ENCODE measurements at places on chromosomes 2 and 18.
A peak's percentile ranks its signal among the peaks of the same experiment; 100 is the strongest.

GRCh38 chr2:96369186-96369585 lies 33.6 kb downstream of the NCAPH start:
- DNase-seq, result no peak

DNA sequence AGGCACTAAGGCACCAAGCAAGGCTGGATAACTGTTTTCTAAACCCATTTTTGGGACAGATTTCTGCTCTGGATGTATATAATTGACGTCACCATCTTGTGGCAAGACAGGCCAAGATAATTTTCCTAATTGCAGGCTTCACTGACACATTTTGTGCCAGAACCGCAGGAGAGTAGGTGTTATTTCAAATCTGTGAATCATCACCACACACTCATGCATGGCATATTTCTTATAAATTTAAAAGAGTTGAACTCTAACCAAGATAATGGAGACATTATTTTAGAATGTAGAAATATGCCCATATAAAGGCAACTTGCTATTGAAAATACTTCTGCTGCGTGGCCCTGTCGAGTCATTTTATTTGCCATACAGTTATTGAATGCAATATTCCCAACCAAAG lies 68.3 kb upstream of the ACYP2 start:
- DNase-seq, result no peak

DNA sequence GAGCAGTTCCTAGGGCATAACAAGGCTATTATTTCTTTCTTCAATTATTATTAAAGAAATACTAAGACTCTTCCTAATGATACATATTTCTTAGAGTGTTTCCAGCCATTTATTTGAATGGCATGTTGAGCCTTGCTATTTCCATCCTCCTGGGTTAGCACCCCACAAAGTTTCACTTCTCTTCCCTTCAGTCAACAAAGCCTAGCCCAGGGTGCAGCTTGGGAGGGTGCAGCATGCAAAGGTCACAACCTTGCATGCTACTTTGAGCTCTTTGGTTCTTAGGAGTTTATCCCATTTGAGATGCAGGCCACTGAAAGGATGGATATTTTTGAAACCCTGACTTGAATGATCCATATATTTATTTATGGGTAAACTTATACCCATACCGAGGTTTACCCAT lies 454.4 kb upstream of the MEIS1 start:
- DNase-seq, result no peak

DNA sequence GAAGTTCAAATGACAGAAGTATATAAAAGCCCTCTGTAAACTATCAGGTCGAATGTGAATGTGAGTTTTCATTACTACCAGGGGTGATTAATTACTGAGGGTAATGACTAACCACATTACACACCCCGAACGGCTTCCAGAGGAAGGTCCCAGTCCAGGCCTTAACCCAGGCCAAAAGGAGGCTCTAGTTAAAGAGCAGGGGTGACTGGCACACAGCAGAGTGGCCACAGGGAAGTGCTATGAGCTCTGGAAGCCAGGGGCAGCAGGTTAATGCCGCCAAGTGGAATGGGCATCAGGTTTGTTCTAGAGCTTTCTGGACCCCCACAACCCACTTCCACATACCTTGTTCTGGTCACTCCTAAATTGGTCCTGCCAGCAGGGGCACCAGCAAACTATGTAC lies 87.7 kb downstream of the BCL11A start:
- no peak for DNase-seq

- DNase-seq, result no peak
Observed at GRCh38 chr18:77037567-77037966, 95.0 kb downstream of the MBP start.

DNA sequence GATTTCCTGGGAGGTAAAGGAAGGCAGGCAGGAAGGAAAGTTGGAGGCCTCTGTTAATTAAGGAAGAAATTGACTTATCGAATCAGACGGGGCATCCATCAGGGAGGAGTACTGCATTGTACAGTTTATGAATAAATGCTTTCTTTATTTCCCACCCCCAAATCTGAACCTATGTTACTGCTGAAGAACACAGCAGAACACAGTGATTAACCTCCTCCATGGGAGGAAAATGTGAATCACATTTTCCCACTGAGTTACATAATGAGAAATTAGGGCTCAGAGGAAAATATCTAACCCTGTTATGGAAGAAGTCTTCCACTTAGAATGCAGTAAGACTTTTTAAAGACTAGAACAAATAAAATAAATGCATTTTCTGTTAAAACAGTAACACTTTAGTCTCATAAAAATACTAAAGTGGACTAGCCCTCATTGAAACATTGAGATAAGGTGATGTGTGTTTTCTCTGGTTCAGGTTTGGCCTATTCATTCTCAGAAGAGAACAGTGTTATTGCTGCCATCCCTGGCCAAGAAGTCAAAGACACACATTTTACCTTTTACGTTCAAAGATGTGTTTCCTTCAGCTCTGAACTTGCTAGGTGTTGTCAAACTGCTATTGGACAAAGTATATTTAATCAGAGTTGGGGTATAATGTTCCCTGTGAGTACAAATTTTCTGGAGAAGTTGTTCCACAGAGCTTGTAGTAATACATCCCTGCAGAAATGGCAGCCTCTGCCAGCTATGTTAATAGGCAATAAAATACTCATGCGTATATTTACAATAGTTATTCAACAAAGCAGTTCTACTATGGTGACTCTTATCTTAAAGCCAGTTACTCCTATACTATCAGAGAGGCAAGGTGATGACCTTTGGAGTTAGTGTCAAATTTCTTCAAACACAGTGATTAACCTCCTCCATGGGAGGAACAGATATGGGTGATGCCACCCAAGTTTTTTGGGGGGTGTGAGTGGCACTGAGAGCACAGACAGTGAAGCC lies 11.1 kb downstream of the DNAH6 start:
- no peak for DNase-seq

GRCh38 chr2:45899926-45900325 lies 248.5 kb downstream of the PRKCE start:
- DNase-seq, result no peak

DNA sequence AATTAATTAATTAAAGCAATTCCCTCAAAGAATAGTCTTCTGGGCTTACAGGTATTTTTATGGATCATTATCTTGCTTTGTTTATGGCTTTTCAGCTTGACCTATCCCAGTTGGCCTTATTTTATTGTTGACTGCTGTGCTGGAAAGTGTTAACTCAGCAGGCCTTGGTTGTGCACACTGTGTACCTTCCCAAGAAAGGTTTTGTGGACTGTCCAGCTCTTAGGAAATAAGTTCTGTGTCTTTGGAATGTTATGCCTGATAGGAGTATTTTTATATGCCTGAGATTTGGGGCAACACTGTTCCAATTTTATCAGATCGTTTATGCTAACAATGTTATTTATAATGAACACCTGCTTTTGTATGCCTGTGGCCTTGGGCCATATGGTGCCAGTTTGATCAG lies 671.9 kb upstream of the ZNF804A start:
- no peak for DNase-seq

- no peak for DNase-seq
Observed at GRCh38 chr2:3289171-3289515, 88.5 kb downstream of the EIPR1 start.

- DNase-seq, result no peak
Observed at GRCh38 chr2:64127119-64127518, 17.1 kb downstream of the PELI1 start.

DNA sequence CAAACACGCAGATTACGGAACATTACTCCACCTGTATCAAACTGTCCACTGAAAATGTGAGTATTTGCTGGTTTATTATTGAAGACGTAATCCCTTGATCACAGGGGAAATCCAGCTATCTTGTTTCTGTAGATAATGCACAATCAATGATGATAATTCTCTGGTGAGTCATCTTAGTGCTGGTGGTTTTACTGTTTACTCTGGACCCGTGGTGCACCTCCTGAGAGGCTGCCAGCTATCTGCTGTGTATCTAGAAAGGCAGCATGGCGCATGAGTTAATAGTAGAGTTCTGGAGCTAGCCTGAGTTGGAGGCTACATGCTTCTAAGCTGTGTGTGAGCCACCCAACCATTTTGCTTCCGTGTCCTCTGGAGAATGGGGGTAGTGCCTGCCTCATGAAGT lies 6.5 kb downstream of the NCAPH start:
- no peak for DNase-seq

DNA sequence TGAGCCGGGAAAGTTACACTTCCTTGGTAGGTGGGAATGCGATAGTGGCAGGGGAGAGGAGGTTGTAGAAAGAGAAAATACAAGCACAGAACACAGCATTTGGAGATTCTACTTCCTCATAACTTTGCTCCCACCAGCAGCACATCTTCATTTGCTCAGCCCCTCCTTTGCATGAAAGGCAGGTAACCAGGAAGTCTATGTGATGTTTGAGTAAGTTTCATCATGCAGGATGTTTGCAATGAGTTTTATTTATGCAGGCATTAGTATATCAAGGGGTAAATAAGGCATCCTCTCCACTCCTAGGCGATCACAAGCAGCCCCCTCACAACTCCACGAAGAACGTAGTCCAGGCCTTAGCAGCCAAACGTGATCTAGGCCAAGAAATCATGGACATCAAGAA lies 5.0 kb downstream of the RNF152 start:
- no peak for DNase-seq

DNA sequence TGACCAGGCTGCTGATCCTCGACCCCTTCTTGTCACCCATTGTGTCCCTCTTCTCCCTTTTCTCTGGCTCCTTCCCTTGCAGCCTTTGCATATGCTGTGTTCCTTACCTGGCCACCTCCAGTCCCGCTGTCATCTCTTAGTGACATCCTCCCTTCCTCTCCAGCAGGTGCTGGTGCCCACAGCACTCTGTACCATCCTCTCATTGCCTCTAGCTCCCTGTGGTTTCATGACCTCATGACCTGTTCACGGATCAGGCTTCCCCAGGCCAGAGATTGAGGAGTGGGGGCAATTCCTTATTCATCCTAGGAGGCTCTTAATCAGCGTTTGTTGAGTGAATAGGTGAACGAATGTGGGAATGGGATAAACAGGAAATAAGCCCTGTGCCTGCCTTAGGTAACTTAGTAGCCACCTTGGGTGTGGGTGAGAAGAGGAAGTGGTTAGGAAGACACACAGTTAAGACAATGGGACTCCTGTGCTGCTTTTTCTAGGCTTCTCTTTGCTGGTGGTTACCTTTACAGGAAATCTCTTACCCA lies 35.5 kb downstream of the ITGA6 start:
- no peak for DNase-seq

DNA sequence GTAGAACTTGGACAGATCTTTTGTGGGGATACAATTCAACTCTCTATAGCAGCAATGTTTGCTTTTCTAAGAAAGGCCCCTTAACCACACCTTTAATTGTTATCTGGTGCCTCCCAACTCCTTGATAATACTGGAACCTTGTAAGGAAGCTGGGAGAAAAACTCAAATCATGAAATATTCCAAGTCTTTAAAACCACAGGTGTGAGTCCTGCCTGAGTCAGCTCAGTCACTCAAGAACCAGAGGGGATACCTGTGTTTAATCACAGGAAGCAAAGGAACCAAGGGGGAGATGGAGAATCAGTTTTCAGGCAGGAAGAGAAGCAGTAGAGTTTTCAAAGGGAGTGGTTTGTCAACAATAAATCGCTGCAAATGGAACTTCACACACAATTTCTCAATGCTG lies 159.9 kb downstream of the LAMA3 start:
- DNase-seq, result no peak

GRCh38 chr2:151410485-151410834 lies 758 bp downstream of the RIF1 start:
- DNase-seq, result peak; percentile 16

DNA sequence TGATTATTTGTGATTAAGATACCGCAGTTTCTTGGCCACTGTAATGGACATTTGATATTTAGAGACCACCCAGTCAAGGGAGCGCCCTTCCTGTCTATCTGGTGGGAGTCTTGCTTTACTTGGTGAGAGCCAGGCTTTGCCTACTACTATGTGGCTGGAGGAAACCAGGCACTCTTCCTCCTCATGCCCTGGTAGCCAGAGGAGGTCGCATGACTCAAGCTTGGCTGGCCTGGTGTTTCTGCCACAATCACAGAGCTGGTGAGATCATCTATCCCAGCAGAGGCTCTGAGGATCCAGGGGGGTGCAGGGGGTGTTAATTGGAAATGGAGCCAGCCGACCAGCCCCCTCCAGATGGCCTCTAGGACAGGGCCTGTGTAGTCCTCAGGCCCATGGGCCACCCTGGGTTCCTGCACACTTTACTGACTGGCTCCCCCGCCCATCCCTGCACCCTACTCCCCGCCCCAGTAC lies 46.8 kb upstream of the BIN1 start:
- no peak for DNase-seq

DNA sequence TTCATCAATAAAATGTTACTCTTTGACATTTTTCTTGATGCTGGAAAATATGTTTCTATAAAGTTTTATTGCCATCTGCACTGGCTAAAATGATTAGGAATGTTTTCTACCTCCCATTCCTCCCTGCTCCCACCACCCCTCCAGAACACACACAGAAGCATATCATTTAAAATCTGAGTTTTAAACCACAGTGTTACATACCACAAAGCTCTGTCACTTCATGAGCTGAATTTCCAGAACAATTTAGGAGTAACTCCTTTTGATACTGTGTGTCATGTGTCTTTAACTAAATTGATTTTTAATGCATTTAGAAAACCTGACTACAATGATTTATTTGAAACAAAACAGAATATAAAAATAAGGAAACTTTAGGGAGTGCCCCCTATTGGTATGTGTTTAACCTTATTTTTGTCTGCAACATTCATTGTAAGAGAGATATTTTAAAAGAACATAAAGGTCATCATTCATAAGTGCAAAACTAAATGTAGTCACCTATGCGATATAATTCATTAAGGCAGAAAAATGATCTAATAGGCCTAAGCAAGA lies 52.0 kb downstream of the FEZ2 start:
- no peak for DNase-seq

DNA sequence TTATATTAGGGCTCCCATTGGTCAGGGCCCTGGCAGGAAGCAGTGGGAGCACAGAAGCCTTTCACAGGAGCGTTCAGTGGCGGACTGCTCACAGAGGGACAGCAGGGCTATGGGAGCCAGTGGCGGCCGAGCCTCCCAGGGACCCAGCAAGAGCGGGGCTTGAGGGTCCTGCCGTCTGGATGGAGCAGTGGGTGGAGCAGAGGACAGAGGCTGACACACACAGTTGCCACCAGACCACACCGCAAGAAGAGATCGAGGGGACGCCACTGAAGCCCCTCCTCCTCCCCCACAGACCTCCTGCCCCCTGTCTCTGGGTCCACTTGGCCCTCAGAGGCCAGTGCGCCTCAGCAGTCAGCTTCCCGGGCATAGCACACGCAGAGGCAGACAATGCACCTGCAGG lies 39.3 kb downstream of the SALL3 start:
- DNase-seq, result no peak

DNA sequence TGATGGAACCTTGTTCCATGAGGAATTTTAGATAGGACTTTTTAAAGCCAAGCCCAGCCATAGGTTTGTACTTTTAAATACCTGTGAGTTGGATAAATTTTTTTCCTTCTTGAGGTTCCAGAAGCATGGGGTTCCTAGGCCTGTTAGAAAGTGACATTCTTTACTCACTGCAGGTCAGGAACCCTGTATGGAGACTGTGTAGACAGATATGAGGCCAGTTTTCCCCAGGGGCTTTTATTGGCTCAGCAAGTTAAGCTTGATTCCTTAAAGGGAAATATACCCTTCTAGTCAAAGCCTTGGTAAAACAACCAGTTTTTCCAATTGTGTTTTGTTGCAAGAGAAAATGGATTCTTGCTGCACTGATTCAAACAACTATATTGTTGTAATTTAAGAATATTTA lies 38.4 kb upstream of the GMCL1 start:
- no peak for DNase-seq

GRCh38 chr18:9048808-9049494 lies 53.5 kb upstream of the NDUFV2 start:
- DNase-seq, result no peak
